ENCODE measurements at places on chromosomes 11 and 22. TPM values are rescaled to one million over a fixed set of nuclear protein-coding genes. Genes with fewer than 3 reads are reported as not detected.

DNA sequence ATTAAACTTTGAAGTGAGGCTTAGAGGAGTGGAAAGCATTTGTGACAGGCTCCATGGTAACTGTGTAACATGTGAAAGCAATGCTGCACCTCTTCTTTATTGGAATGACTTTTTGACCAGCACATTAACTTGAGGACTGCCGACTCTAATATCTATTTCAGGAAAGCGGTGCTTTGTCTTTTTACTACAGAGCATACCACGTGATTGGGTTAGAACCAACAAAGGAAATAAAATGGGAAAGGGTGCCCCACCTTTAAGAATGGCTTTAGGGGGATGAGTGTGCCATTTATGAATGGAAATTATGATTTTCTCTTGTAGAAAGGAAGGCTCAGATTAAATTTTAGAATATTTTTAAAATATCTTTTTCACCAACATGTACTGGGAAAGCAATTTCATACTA is 57.3 kb upstream of the VPREB1 start:
- DNase-seq, result no peak

GRCh38 chr11:112829971-112830654 is 131.1 kb upstream of the NCAM1 start:
- DNase-seq, result no peak

DNA sequence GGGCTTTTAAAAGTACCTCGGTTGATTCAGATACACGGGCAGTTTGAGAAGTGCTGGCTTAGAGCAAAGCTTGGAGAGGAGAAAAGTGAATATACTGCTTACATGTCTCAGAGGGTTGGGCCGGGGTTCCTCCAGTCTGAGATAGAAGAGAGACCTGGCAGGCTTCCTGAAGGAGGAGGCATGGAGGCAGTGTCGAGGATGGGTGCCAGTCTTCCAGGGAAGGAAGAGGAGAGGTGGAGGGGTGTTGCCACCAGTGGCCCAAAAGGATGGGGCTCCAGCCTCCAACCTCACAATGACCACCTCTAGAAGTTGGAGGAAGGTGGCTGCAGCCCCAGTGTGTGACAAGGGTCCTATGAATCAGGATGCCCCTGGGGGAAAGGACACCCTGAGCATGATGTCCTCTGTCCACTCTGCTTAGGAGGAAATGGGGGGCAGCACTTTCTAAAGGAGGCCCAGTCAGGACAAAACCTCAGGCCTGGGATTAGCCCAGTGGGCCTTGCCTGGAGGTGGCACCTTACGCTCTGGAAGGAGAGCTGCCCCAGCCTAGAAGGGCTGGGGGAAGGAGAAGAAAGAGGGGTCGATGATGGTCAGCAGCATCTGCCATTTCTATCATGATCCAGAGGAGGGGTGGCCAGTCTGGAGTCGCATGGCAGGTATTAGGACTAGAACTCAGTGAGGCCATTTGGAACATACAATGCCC is 65.2 kb downstream of the CD82 start:
- no peak for DNase-seq

DNA sequence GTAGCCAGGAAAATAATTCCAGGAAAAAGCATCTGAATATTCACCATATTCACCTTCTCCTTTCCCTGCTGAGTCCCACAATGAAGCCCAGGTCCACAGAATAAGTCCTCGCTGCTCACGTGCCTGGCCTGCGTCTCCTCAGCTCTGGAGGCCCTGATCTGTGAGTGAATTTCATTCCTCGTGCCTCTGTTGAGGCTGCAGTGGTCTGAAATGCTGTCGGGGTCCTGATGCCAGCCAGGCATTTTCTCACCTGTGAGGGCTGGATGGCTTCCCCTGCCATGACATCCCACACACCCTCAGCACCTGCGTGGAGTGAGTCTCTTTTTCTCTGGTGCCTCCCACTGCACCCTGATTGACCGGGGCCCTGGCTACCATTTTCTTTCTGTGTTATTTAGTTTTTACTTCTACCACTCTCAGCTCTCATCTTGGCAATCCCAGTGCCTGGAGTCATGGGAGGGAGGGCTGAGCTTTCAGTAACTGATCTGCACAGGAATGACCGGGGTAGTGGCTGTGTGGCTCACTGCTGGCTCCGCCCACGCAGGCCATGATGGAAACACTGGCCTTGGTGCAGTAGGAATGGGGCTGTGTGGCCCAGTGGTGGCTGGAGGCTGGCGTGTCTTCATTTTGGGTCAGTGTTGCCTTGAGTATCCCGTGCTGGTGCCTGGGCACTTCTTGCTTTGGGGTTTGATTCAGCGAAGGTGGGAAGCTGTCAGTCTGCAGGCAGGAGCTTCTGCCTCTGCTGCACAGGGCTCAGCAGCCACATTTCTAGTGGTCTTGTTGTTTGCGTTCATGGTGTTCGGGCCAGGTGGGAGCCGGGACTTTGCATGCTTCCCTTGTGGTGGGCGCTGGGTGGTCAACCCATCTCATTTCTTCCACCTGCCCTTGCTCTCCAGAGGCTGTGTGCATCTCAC is 807.2 kb downstream of the TBC1D22A start:
- DNase-seq, result no peak

DNA sequence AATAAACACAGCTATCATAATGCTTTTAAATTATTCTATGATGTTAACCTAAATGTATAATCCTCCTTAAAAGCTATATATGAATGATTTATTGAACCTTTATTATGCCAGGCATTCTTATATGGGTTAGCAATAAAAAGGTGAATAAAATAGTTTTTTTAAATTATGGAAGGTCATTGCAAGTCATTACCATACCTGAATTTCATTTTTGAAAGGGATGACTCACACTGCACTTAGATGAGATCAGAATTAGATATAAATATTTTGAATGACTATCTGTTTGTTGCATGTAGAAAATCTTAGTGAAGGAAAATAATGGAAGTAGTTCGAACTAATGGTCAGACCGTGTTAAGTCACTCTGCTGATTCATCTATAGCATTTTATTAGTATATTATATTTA is 822.3 kb downstream of the LUZP2 start:
- no peak for DNase-seq

GRCh38 chr22:36327922-36328551 is 59.7 kb downstream of the MYH9 start:
- DNase-seq, result peak; percentile 50

DNA sequence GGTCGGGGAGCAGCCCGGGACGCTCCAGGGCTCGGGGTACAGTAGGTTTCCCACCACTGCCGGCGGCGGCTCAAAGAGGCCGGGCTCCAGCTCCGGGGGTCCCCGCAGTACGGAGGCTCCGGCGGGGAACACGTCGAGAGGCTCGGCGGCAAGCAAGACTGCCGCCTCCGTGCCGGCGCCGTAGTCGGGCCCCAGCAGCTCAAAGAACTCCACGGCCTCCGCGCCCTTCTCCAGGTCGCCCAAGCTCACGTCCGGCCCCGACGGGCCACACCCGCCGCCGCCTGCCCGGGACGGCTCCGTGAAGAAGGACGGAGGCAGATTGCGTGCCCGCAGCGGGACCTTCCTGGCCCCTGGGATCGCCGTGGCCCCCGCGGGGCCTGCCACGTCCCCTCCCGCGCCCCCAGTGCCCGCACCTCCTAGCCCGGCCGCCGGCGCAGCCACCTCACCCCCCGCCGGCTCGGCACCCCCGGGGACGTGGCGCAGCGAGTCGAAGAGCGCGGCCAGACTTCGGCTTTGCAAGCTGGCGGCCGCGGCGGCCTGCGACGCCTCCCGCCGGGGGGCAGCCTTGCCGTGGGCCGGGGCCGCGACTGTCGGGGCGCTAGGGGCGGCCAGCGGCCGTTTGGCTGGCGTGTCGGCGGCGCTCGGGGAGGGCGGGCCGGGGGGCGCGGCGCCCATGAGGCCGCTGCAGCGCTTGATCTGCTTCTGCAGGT is 775 bp downstream of the FAM181B start:
- DNase-seq, result no peak

DNA sequence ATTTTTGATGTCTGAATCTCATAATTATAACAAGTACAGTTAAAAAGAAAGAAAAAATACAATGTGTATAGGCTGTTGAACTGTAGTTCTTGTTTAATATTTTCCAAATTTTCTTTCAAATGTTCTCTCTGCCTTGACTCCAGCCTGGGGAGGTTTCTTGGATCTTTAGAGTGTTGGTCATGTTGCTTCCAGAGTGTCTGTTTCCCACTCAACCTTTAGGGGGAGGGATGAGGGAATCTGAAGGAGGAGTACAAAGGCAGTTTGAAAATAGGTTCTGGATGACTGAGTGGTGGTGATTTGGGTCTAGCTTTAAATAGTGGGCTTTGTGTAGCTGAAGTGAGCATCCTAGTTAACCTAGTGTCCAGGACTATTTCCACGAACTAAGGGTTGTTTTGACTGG is 2.0 kb downstream of the CTNND1 start:
- no peak for DNase-seq

Gene PRR33
- polyA plus RNA-seq, result 0.28 TPM

- no peak for DNase-seq
These were observed 362.5 kb downstream of the TBC1D22A start for GRCh38 chr22:47124961-47125360.

Gene MAJIN
- not detected for polyA plus RNA-seq

DNA sequence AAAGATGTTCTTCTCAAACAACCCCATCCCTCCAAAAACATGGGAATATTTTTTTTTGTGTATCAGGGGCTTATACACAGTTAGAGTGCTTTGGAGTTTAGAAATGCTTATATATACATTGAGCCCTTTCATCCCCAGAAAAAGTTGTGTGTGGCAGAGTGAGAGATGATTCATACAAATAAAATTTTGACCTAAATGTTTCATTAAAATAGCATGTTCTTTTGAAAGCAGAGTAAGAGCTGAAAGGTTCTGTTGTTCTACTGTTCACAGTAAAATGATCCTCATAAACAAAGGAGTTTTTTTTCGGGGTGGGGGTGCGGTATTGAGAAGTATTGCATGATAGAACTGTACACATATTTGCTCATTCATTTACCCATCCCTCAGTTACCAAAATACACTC is 512.4 kb downstream of the DLG2 start:
- DNase-seq, result no peak

Gene C11orf42
- polyA plus RNA-seq, result not detected

DNA sequence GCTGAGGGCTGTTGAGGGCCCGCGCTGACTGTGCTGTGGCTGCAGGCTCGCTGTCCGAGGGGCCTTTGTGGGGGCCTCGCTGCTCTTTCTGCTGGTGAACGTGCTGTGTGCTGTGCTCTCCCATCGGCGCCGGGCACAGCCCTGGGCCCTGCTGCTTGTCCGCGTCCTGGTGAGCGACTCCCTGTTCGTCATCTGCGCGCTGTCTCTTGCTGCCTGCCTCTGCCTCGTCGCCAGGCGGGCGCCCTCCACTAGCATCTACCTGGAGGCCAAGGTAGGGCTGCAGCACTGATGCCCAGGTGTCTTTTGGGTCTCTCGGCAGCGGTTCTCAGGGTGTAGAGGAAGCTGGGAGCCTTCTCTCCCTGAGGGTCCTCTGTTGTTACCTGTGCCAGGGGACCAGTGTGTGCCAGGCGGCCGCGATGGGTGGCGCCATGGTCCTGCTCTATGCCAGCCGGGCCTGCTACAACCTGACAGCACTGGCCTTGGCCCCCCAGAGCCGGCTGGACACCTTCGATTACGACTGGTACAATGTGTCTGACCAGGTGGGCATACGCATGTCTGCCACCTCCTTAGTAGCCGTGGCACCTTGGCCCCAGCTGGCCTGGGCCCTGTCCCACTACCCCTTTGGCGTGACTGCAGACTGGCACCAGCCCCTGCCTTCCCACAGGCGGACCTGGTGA is 2.2 kb downstream of the GPR137 start:
- no peak for DNase-seq

Gene RHOD
- polyA plus RNA-seq, result 10.1 TPM

- no peak for DNase-seq
These were observed 776 bp downstream of the NLRX1 start for GRCh38 chr11:119169282-119169719.

Gene DDX25
- 0.19 TPM for polyA plus RNA-seq

- DNase-seq, result no peak
These were observed 24.0 kb upstream of the COMT start for GRCh38 chr22:19917389-19918138.

DNA sequence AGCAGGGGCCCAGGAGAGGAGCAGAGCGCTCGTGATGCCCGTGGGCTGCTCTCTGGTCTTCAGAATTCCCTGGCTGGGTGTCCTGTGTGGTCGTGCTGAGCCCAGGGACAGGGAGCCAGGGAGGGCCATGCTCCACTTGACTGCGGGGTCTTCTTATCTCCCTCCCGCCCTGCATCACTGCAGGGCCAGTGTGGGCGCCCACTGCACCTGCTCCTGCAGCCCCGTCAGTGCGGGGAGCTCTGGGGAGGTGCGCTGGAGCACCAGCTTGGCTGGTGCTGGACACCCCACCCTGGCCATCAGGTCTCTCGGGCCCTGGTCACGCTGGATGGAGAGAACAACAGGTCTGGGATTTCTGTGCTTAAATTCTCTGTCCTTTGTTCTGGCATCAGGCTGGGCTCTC is 31.8 kb downstream of the B3GAT1 start:
- DNase-seq, result no peak

DNA sequence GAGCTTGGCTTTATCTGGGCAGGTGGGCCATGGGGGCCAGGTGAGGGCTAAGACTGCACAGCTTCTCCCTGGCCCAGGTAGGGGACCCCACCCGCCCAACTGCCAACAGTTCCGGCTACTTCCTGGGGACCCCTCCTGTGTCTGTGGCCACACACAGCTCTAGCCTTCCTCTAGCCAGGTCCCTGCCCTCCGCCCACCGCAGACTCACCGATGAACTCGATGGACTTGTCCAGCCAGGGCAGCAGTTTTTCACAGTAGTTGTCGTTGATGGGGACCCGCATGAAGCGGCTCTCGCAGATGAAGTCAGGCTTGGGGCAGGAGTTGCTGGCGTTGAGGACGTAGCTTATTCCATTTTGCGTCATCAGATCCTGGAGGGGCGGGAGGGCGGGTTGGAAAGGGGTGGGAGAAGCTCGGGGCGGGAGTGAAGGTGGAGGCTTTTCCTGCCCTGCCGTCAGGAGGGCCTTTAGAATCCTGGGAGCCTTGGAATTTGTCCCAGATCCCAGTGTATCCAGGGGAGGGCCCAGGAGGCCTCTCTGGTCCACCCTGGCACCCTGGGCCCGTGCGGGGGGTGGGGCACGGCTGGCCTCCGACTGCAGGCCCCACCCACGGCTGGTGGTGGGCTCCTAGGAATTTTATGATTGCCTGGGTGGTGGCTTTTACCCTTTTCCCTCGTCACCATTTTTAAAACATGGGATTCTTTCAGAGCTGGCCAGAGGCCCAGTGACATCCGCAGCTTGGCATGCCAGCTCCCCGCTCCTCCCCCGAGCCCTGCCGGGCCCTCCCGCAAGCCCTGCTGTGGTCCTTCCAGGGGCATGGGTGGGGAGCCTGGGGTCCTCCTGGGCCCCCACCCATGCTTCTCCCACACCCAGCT is 13.9 kb downstream of the DUSP8 start:
- no peak for DNase-seq

- no peak for DNase-seq
These were observed 33.7 kb upstream of the CD5 start for GRCh38 chr11:61068581-61068980.
